ENCODE measurements at places on chromosomes 3 and 15.

DNA sequence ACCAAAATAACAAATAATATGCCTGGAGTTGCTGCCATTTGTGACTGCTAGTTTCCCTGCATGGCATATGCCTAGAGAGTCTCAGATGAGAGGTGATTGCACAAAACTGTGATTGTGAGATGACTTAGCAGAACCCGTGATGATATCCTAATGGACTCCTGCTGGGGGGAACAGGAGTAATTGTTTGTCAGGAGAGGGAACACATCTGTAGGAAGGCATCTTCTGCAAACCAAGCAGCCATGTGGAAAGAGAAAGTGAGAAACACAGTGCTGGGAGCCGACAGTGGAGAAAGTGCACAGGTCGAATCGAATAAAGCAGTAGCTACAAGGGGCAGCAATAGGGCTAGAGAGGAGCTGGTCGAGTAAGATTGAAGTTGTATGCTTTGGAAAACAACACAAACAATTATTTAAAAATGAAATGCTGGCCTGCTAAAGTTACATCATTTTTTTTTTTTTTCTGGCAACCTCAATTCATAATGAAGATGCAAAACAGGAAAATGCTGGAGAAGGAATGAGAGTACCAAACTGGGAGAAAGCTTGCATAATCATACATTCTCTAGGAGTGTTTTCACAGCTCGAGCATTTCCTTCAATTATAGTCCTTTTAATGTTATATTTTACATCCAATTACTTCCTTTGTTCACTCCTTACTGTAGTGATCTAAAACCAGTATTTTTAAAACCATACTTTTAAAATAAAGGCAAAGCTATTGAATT lies 494.2 kb upstream of the AGTR1 start:
- DNase-seq: no peak

DNA sequence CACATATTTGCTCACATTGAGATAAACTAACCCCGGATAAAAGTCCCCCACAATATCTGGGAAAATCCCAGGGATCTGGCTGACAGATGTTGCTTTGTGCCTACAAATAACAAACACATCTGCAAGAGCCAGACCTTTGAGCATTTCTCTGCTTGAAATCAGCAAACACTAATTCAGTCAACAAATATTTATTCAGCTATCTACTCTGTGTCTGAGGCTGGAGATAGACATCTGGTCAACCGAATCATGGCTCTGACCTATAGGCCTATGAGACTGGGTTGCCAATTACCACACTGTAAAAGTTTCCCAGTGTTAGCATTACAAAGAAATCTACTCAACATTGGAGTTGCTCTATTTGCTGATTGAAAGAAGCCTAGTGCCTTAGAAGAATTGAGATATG lies 201.1 kb upstream of the CADPS start:
- no peak for DNase-seq

- DNase-seq: no peak
Measured at GRCh38 chr15:65258375-65259262, 28.1 kb downstream of the PARP16 start.

DNA sequence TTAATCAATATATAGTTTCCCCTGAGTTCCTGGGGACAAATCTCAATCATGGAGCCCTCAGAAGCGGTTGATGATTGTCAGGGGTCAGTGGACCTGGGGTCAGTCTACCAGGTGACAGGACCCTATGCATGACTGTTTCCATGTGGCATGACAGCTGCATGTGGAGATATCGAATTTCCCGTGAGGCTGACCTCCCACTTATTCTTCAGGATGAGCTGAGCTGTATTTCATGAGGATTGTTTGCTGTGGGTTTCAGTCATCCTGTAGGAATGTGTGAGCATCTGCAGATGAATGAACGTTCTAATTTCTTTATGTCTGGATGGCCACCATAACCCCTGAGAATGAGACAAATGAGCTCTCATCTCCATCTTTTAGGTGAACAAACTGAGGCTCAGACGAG lies 93.0 kb upstream of the HES1 start:
- DNase-seq: no peak

DNA sequence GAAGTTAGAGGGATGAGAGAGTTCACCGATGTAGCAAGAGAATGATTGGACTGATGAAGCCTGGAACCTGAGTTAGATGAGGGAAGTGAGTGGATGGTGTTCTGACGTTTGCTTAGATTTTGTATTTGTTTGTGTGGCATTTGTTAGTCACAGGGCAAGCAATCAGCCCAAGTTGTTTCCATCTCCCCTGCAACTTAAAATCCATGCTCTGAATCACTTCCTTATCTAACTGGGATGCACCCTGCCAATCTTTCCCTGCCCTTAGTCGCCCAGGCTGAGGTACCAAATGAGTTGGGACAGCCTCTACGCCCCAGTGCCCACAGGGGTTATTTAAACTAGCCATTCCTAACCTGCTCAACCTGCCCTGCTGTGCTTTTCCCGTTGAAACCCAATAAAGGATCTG lies 12.6 kb downstream of the PAQR5 start:
- DNase-seq: no peak

- no peak for DNase-seq
Measured at GRCh38 chr15:33190539-33190938, 4.0 kb downstream of the FMN1 start.

DNA sequence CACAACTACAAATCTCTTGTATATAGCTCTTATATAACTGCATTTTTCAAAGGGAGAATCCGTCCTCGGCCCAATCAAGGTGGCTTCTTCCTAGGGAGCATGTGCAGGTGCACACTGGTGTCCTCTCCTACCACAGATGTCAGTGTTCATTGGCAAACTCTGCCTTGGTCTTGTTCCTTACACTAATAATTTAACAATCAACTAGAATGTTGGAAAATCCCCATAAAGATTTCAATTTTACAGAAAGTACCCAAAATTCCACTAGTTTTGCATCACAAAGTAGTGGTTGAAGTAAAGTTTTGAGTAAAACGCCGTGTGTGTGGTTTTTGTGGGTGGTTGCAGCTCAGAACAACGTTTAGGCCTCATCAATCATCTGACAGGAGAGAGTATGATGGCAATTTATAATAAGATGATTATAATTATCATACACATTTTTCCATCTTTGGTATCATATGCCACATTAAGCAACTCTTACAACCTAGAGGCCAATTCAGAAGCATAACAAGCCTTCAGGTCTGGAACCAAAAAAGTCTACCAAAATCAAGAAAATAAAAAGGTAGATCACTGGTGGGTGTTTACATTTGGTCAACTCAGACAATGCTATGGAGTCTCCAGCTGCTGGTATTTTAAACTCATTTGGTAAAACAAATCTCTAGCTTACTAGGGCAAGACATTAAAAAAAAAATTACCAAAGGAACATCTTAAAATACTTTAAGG lies 128.9 kb upstream of the BHLHE40 start:
- no peak for DNase-seq

DNA sequence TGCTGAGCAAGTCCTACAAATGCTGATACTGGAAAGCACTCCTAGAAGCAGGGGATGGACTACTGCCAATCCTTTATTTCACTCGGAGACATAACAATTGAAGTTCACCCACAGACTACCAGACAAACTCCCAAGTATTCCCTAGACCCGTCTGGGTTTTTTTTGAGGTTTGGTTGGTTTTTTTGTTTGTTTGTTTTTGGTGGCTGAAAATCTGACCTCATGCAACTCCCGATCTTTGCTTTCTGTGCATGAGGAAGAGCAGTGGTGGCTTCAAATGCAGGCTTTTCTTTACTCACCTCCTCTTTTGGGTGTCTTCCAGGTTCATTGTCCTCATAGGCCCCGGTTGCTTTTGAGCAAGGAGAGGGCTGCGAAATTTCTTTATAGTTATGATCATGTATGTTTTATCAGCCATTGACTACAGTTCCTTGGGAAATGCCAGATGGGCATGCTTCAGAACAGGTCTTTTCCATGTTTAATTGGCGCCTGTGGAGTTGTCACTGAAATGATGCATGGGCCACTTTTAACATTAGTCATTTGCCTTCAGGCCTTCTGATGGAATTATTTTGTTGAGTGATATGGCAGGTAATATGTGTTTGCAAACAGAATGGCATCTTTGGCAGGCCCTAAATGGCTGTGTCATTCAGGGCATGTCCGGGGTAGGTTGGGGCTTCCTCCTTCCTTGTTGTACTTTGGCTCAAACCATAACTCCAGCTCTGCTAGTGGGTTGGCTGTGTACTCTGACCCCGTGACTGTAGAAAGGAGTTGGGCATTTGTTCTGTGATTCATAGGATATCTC lies 81.3 kb upstream of the ZBED2 start:
- DNase-seq: no peak

- DNase-seq: no peak
Measured at GRCh38 chr15:31254431-31255175, 72.0 kb upstream of the KLF13 start.

- no peak for DNase-seq
Measured at GRCh38 chr15:80123034-80123433, 29.8 kb upstream of the FAH start.

- no peak for DNase-seq
Measured at GRCh38 chr3:150303768-150304167, 104.3 kb upstream of the TSC22D2 start.

- DNase-seq: no peak
Measured at GRCh38 chr3:20692675-20693074, 506.7 kb upstream of the SGO1 start.

Measured in Peyer's patch (tissue), 4 donors.